Mucosa of gallbladder (tissue), 1 donor: ENCODE measurements at places on chromosomes 16 and 17. TPM values are rescaled to one million over a fixed set of nuclear protein-coding genes. Genes with fewer than 3 reads are reported as not detected.

DNA sequence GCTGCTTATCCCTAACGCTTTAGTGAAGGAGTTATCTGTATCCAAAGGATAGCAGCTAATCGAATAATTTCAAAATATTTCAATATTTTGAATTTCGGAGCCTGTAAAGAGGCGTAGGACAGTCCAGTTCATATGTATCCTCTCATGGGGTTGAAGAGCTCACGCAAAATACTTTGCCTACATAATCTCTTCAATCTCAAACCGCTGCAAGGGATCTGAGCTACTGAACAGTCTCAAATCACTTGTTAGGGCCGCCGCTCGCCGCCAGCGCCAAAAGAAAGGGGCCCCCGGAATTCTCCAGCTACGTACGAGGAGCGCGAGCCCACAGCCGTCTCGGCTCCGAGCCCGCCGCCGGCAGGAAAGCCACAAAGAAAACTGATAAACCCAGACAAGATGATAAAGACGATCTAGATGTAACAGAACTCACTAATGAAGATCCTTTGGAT lies 601 bp upstream of the RFWD3 start:
- peak; percentile 18 for DNase-seq

RNF222 gene
- not detected for total RNA-seq

- no peak for DNase-seq
Observed at GRCh38 chr17:42681976-42682721, at the start of gene CNTNAP1. Gene CNTNAP1, plus strand, starts transcription at chr17:42682531. Its CDS starts 299 bp downstream, at chr17:42682830.

- no peak for DNase-seq
Observed at GRCh38 chr17:73278465-73279453, 17.1 kb upstream of the CPSF4L start.

ZC3H18 gene
- 43.4 TPM for total RNA-seq

NOTUM gene
- total RNA-seq: 1.3 TPM

DNA sequence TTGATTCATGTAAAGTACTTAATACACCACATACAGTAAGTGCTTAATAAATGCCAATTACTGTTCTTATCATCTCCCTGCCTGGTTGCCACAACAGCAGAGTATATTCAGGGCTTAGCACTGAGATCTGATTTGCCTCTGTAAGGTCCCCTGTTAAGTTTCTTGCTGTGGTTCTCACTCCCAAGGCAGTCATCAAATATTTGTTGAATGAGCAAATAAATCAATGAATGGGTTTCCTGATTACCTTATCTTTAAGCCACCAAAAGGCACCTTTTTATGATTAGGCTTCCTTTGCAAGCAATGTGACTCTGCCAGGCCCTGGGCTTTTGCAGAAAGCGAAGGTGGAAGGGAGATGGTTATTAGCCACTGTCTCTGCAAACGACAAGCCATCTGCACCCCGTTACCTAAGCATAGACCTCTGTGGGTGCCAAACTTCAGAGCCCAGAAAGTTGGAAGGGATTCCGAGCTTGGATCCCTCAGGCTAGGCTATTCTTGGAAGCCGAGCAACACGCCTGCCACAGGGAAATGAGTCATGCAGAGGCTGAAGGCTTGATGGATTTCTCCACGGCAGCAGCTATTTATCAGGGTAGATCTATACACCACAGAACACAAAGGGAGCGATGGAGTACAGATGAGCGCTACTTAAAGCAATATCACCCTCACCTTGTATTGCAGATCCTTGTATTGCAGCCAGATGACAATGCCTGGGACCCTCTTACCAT lies 102.0 kb downstream of the GRIN2A start:
- DNase-seq: peak; percentile 81

- no peak for DNase-seq
Observed at GRCh38 chr16:89561884-89562599, 1.6 kb downstream of the RPL13 start.
